ENCODE measurements at places on chromosomes 7 and 10. TPM values are rescaled to one million over a fixed set of nuclear protein-coding genes. Genes with fewer than 3 reads are reported as not detected.

GRCh38 chr10:18197706-18198105 is 57.5 kb downstream of the CACNB2 start:
- no peak for DNase-seq

- no peak for DNase-seq
Measured at GRCh38 chr10:51257511-51258248, 183.4 kb downstream of the PRKG1 start.

DNA sequence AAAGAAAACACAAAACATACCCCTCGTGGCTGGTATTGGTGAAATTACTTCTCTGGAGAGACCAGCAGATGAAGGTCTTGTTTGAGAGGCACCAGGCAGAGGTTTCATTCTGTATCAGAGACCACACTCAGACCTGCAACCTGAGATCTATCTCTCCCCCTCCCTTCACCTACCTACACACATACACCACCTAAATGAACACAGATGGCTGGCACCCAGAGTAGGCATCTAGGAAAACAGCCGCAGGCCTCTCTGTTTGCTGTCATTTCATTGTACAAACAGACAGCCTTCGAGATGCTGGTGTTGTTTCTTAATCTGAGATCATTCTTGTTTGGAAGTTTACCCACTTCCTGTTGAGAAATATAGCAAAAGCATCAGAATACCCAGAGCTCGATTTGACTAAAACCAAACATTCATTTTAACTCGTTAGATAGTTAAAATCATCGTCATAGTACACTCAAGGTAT is 173.9 kb upstream of the SLC25A13 start:
- DNase-seq: no peak

DNA sequence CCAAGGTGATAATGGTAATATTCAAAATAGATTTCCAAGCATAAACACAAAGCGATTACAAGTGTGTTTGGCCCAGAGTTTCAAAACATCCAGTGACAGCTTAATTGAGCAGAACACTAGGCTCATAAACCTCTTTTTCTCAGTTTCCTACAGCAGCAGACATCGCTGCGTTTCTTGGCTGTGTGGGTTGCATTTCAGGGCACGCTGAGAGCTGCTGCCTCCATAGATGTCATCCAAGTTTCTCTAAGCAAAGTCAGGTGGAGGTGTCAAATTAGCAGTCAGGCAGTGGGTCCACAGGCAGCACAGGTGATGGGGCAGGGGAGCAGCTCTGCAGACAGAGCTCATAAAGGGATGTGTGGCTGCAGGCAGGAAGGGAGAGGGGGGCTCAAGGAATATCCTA is 50.5 kb upstream of the COL13A1 start:
- DNase-seq: no peak

The ITGB8 gene
- 0.29 TPM for total RNA-seq

The LDB3 gene
- 0.07 TPM for total RNA-seq

The HOXA6 gene
- 0.65 TPM for total RNA-seq

The STX1A gene
- 18.1 TPM for total RNA-seq

DNA sequence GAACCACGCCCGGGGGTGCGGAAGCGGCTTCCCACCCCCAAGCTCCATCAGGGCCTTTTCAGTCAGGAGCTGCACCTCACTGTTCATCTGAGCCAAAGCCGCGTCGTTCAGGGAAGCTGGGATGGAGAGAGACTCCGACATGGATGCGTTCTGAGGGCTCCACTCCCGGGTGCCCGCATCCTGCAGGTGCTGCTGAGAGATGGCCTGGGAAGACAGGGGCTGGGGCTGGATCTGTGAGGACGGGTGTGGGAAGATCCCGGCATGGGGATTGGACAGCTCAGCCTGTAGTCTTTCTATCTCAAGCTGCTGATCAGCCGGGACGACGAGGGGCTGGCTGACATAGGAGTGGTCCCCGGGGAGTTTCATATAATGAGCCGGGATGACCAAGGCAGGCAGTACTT is 45.0 kb upstream of the NMT2 start:
- DNase-seq: no peak

- DNase-seq: no peak
Measured at GRCh38 chr10:650441-650851, 39.0 kb downstream of the DIP2C start.

Measured in T-cell (primary cell).